ENCODE measurements at places on chromosomes 2 and 18.

GRCh38 chr2:19545507-19545906, 187.1 kb upstream of the OSR1 start:
- no peak for DNase-seq

- peak; percentile 48 for DNase-seq
These were observed 19.8 kb downstream of the HDAC4 start for GRCh38 chr2:239380831-239381708.

DNA sequence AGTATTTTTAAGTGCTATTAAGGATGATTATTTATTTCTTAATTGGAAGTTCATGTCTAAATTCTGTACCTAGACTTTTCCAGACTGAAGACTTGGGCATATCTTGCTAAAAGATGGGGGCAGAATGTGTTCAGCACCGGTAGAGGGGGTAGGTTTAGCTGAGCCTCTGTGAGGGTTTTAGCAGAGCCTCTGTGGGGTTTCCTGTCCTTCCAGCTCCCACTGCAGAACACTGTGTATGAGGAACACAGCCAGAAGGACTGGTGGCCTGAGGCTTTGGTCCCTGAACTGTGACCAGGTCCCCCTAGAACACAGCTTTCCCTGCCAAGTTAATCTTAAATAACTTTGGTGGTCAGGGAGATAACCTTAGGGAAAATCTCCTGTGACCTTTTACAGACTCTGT, 123.4 kb upstream of the EPC2 start:
- no peak for DNase-seq

DNA sequence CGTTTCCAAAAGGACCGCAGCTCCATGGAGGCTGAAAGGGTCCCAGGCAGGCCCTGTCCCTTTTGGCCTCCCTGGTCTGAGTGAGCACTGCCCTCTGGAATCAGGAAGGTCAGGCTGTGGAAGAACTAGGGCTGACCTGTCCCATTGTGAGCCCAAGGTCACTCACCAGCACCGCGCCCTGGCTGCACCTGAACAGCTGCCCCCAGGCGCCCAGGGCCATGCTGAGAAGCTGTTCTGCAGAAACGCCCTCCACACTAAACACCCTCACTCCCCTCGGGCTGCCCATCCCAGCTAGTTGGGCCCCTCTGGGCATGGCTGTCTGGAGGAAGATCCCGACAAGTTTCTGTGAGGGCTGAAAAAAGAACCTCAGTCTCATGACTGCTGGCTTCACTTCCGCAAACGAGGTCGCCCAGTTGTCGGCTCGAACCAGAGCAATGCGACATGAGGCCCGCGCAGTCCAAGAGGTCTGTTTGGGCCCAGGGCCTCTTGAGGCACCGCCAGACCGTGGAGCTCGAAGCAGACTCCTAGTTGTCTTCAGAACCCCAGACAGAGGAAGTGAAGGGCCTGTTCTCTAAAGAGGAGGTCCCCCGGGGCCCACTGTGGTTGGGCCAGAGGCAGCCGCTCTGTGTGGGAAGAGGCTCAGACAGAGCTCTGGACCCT, 64.4 kb downstream of the INPP5D start:
- no peak for DNase-seq

DNA sequence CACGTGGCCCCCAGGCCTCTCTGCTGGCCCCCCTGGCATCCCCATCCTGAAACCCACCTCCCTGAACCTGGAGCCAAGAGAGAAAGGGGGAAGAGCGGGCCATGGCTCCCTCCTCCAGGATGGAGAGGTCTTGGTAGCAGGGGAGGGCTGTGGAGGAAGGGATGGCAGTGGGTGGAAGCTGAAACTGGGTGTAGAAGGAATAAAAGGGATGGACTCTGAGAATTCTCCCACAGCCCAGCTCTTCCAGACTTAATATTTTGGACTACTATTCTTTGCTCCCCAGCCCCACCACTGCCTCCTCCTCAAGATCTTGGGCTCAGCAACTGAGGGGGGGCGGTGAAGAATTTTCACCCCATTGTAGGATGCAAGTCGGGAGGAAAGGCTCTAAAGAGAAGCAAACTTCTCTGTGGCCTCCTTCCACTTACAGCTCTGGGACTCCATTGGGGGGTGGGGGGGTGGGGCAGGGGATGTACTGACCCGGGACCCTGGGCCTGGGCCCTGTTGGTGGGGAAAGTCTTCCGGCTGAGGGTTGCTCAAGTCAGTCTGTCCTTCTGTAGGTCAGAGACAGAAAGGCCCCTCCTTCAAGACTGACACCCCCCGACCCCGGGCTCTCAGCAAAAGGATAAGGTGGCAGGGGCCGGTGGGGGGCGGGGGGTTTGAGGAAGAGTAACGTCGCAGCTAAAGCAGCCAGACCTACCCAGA, 501 bp downstream of the TNS1 start:
- DNase-seq: no peak

GRCh38 chr2:48412443-48413250, 117.3 kb upstream of the STON1 start:
- DNase-seq: no peak

Measured in activated naive CD4-positive, alpha-beta T cell treated with anti-CD3 and anti-CD28 coated beads, Interleukin-2, amount 50 U/mL, for 72 hours (primary cell).